Heart left ventricle (tissue), 16 donors: ENCODE measurements at places on chromosomes 1 and 21. TPM values are rescaled to one million over a fixed set of nuclear protein-coding genes. Genes with fewer than 3 reads are reported as not detected.

ZZZ3 gene
- polyA plus RNA-seq: 12.7 TPM

LAD1 gene
- 6.9 TPM for polyA plus RNA-seq

AK5 gene
- 0.14 TPM for polyA plus RNA-seq

SNX7 gene
- polyA plus RNA-seq: 3.9 TPM

HES5 gene
- polyA plus RNA-seq: 0.83 TPM

LRRC38 gene
- polyA plus RNA-seq: 0.30 TPM

ELF3 gene
- polyA plus RNA-seq: 0.15 TPM

INTS3 gene
- polyA plus RNA-seq: 21.9 TPM

SEC16B gene
- polyA plus RNA-seq: 3.8 TPM

ST3GAL3 gene
- 14.4 TPM for polyA plus RNA-seq
